ENCODE measurements at places on chromosomes 12 and 14. TPM values are rescaled to one million over a fixed set of nuclear protein-coding genes. Genes with fewer than 3 reads are reported as not detected.

IL23A gene
- total RNA-seq, result 0.49 TPM

- DNase-seq, result no peak
Observed at GRCh38 chr14:90732139-90732538, 84.1 kb downstream of the TTC7B start.

GRCh38 chr12:28035500-28035899, 63.0 kb upstream of the PTHLH start:
- DNase-seq, result no peak

DNA sequence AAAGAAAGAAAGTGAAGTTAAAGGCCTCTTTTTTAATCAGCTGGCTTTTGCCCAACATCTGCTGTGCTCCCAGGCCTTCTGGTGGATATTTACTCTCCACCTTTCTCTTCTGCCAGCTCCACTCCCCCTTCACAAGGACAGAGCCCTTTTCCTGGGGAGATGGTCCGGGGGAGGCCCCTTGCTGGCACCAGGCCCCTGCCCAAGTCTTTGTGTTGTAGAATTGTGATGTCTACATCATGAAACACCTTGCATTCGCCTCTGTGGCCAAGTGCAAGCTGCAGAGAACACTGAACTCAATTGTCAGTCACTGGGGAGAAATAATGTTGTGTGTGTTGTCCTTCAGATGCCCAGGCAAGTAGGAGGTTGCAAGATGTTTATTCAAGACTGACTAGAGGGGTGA, 150.3 kb downstream of the DPF3 start:
- DNase-seq, result peak; percentile 6

- DNase-seq, result no peak
Observed at GRCh38 chr14:52473557-52473956, 78.7 kb downstream of the TXNDC16 start.

GRCh38 chr12:8844665-8845064, 22.2 kb downstream of the A2ML1 start:
- DNase-seq, result peak; percentile 50
